ENCODE measurements at places on chromosomes 1 and 21.

DNA sequence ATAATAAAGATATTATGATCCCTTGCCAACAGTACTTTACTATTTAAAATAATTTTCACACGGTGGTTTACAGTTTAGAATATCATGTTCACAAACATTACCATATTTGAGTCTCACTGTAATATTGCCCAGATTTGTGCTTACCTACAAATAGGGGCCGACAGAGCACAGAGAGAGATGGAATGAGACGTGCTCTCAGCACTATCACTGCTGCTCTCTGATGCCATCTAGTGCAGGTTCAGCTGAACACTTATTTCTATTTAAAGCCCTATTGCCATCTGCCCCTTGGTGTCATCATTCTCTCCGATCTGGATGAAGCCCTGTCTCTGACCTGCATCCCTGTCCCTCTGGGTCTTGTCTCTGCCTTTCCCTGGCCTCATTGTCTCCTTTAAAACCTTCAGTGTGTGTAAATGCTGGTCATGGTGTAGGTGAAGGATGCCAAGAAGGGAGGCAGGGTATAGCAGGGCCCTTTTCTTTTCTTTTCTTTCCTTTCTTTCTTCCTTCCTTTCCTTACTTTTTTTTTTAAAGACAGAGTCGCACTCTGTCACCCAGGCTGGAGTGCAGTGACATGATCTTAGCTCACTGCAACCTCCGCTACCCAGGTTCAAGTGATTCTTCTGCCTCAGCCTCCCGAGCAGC, 6.9 kb upstream of the GPATCH4 start:
- DNase-seq = peak; percentile 85

DNA sequence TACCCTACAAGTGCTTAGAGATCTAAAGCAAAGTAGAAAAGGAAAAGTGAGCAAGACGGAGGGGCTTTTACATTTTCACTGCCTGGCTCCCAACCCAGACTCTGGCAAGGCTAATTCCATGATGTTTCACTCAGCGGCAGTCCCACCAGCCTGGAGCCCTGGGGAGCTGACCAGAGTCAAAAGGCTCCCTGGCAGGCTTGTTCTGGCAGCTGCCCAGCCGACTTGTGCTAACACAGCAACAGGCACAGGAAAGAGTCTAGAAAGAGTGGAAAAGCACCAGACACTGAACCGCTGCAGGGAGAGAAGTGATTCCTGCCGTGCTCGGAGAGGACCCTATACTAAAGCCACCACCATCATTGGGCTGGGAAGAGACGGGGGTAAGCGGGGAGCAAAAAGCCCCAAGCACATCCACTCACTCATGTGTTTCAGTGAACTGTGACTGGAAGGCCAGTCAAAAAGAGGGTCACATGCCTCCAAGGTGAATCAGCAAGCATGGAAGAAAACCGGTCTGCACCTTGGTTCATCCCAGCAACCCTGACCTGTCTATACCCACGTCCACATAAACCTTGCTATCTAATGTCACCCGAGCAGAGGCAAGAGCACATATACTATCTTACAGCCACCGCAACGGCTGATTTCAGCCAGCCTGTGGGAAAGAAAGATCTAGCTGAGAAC, 8.0 kb downstream of the SMIM12 start:
- no peak for DNase-seq

DNA sequence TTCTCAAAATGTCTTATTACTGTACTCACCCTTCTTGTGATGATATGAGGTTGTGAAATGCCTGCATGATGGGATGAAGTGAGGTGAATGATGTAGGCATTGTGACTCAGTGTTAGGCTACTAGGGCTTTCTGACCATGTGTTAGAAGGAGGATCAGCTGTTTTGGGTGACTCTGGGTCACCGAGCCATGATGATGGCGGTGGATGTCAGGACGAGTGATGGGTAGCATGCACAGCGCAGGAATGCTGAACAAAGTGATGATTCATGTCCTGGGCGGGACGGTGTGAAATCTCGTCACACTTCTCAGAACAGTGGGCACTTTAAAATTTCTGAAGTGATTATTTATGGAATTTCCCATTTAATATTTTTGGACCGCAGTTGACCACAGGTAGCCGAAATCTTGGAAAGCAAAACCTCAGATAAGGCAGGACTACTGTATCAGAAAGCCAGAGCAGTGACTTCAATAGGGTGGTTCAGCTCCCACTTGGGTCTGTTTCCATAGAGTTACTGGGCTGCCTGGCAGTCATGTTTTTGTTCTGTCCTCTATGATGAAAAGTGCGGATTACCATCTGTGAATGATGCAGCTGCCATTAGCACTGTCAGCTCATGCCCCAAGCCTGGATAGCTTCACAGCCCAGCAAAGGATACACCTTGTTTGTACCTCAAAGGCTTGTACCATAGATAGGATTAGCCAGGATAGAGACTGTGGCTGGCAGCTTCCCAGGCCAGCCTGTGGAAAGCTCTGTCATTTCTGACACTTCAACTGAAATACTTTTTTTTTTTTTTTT, 26.6 kb downstream of the IL6R start:
- DNase-seq = peak; percentile 14

DNA sequence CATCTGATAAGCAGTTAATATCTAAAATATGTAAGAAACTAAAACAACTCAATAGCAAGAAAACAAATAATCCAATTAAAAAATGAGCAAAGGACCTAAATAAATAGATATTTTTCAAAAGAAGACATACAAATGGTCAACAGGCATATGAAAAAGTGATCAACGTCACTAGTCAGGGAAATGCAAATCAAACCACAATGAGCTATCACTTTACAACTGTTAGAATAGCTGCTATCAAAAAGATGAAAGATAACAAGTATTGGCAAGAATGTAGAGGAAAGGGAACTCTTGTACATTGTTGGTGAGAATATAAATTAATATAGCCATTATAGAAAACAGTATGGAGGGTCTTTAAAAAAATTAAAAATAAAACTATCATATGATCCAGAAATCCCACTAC, 40.7 kb upstream of the NEK7 start:
- peak; percentile 52 for DNase-seq

DNA sequence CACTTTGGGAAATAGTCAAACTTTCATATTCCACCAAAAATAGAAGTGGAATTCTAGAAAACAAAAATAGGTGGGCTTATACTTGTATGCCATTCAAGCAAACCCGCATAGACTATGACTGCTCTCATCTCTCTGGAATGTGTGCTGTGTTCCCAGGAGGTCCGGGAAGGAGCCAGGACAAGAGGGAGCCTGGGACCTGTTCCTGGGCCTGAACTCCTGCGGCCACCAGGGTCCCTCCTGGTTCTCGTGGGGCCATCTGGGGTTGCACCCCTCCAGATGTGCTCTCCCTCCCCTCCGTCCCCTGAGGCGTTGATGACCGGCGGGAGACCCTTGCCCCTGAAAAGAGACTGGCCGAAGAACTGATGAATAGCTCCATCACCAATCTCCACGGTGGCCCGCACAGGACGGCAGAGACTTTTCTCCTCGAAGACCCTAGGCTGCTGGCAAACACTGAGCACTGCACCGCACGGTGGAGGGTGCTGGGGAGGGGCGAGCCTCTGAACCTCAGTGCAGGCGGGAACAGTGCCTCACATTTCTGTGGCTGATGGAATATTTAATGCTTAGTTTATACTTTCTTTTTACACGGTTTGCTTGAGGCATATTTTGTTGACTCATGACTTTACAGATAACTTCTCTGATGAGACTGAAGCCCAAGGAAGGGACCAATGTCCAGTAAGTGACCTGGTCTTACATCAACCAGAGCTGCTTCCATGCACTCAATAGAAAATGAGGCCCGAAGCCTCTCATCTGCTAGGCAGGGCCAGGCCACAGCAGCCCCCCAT, 9.6 kb upstream of the ADARB1 start:
- no peak for DNase-seq

DNA sequence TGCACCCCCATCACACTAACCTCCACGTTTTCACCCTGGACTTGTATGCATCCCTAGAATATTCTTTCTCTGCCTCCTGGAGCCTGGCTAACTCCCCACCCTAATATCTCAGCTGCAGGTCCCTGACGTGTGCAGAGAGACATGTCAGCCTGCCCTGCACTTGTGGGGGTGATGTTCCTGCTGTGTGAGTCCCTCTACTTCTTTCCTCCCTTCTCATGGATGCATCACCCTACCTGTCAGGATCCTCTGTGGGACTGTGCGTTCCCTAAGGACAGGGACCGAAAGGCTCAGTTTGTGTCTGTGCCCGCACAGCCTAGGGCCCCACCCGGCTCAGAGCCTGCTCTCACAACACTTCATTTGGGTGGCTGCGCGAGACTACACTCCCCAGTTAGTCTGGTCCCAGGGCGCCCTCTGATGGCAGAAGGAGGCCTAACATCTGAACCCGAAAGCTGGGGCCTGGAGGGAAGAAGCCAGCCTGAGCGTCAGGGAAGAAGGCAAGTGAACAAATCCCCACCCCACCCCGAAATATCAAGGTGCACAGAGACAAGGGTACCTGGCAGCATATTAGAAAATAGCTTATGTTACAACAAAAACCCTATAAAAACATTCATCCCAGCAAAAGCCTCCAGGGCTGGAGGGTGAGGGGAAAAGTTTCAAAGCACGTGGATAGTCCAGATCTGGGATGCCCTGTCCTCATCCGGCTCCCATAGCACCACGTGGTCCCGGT, 3.7 kb downstream of the CD52 start:
- peak; percentile 92 for DNase-seq

GRCh38 chr1:227907439-227908015, 40.2 kb downstream of the WNT9A start:
- DNase-seq = no peak

- no peak for DNase-seq
Measured at GRCh38 chr1:230958370-230958769, 20.3 kb downstream of the TTC13 start.

DNA sequence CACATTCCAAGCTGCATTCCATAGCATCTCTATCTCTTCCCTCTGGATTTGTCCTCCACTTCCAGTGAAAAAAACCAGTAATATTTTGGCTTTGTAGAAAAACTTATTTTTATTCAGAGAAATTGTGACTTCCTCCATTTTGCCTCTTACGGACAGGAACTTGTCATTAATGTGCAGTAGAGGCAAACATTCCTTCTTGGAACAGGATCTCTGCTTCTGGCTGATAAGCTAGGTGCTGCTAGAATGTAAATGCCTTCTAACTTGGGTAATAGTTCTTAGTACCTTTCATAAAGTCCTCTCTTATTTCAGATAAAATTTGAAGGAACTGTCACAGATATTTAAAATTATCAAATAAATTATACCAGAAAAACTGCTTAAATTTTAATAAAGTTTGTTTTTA, 707.8 kb downstream of the USP25 start:
- no peak for DNase-seq

GRCh38 chr1:231284441-231284840, 43.4 kb downstream of the GNPAT start:
- DNase-seq = no peak

GRCh38 chr1:66778969-66779368, 22.1 kb downstream of the INSL5 start:
- no peak for DNase-seq

GRCh38 chr1:75233302-75233929, 99.2 kb downstream of the LHX8 start:
- peak; percentile 39 for DNase-seq

- DNase-seq = no peak
Measured at GRCh38 chr1:8364528-8365442, 46.9 kb downstream of the SLC45A1 start.

DNA sequence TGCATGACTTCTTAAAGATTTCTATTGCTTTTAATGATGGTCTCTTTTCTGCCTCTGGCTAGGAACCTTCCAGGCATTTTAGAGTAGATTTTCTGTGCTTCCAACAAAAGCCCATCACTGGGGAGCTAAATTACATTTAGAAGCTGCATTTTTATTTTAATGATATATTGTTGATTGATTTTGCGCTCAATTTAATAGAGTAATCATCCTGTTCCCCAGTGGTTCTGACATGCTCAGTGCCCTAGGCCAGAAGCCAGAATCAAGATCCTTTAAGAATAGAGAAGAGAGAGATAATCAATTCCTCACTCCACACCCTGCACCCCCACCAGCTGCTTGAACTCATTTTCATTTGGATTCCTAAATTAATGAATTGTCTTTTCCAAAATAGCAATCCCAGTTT, 97.8 kb downstream of the PCP4 start:
- no peak for DNase-seq

DNA sequence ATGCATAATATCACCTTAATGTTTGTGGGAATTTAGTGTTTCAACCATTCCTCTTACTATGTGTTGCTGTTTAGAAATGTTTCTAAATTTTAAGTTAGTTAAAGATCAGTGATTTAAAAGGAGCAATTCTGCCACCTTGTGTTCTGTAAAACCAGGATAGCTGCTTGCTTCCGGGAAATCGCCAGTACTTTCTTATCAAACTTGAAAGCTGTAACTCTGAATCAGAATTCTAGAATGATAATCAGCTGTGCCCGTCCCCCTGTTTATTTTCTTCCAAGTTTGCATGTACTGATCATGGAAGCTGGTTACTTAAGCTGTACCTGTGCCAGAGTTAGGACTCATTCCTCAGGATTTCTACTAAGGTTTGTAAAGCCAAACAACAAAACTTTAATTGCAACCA, 656.4 kb downstream of the LTN1 start:
- peak; percentile 41 for DNase-seq

- DNase-seq = no peak
Measured at GRCh38 chr1:215192306-215192705, 109.8 kb downstream of the KCNK2 start.

GRCh38 chr1:111221633-111222291, 5.8 kb upstream of the CHI3L2 start:
- peak; percentile 80 for DNase-seq

GRCh38 chr1:212466898-212467650, 34.4 kb downstream of the NENF start:
- DNase-seq = no peak

DNA sequence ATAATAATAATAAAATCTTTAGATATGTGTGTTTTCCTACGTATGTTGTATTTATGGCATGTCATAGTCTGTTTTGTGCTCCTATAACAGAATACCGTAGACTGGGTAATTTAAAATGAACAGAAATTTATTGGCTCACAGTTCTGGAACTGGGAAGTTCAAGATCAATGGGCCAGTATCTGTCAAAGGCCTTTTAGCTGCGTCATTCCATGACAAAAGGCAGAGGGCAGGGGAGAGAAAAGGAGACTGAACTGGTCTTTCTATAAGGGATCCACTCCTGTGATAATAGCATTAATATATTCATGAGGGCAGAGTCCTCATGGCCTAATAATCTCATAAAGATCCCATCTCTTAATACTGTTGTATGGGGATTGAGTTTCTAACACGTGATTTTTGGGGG, 7.1 kb upstream of the SFT2D2 start:
- no peak for DNase-seq

DNA sequence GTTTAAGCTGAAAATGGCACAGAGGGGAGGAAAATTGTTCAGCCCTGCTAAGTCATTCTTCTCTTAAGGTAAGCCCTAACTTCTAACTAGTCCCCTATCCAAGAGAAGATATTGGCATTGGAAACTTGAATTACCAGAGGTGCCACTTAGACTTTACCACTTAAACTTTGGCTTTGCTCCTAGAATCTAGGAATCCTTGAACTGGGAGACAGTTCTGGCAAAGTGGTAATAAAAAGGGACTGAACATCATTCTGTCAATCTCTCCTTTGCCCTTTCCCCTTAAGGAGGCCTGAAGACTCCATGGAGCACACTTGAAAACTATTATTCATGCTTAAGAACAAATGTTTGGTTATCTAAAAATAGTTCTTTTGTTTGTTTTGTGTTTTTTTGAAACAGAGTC, 8.4 kb downstream of the ATP1A4 start:
- DNase-seq = no peak

- no peak for DNase-seq
Measured at GRCh38 chr1:231684356-231685244, 58.0 kb downstream of the DISC1 start.

- no peak for DNase-seq
Measured at GRCh38 chr1:92786111-92786901, 1.4 kb upstream of the EVI5 start.

All from common myeloid progenitor, CD34-positive (primary cell).